Nucleus accumbens (tissue), 56 donors: ENCODE measurements at places on chromosomes 1 and 21.

GRCh38 chr21:21661741-21662140 lies 663.5 kb downstream of the NCAM2 start:
- DNase-seq: no peak

GRCh38 chr1:15870421-15870820 lies 22.9 kb downstream of the SPEN start:
- no peak for DNase-seq

DNA sequence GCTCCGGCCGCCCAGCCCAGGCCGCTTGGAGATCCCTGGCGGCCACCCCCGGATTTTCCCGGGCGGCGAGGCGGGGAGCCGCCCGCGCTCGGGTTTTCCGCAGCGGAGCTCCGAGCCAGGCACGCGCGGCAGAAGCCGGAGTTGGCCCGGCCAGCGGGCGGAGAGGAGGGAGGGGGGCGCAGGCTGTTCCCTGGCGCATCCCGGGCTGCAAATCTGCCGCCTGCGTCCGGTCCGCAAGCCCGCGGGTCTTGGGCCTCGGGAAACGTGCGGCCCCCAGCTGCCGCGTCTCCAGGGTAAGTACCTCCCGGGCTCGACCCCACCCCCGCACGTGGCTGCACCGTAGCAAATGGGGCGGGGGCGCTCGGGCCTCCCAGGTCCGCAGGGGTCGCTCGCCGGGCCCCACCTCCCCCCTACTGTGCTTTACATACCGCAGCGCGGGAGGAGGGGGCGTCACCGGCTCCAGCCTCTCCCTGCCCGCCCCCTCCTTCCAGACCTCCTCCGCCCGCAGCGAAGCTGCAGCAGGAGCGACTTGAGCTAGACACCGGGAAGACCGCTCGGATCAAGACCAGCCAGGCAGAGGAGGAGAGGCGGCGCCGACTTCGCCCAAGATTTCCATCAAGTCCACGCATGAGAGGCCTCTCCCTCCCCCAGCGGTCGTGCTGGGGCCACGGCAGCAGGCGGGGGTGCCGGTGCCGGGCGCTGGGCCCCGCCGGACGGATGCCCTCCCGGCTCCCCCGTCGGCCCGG lies 1.6 kb downstream of the TMEM200B start:
- no peak for DNase-seq

DNA sequence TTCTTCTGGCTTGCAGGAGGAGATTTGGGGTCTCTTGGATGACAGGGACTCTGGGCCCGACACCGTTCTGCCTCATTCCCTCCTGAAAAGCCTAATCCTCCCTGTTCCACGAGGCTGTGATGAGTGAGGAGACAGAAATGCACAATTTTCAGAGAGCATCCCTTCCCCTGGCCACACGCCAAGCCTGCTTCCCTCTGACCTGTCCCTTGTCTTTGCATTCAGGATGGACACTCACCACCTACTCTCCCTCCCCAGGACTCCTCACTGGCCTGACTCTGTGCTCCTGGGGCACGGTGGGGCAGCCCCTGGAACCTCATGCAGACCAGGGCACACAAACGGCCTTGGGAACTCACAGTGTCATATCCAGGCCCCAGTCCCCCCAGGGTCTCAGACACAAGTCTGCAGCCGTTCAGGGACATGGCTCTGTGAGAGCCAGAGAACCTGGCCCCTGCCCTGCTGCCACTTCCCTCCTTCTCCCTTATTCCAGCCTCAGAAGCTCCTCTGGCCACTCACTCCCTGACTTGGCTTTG lies 3.5 kb upstream of the PRAMEF12 start:
- no peak for DNase-seq
